ENCODE measurements at places on chromosomes 2 and 18. TPM values are rescaled to one million over a fixed set of nuclear protein-coding genes. Genes with fewer than 3 reads are reported as not detected.

GRCh38 chr18:452816-453215 is 47.7 kb downstream of the COLEC12 start:
- DNase-seq, result no peak

DNA sequence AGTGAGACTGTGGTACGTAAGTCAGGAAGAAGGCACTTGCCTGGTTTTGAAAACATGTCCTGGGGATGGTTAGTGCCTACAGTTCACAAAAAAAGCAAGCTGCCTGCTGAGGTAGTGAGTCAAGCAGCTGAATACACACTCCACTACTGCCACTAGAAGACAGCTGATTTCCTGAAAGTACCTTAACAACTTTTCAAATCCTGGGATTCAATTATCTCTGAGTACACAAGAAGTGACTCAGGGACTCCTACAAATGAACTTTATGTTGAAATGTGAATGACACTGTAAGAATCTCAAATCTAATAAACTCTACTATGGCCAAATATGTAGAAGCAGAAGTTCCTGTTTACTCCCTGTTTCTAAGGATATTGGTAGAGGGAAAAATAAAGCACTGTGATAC is 58.0 kb upstream of the ARL5A start:
- DNase-seq, result no peak

DNA sequence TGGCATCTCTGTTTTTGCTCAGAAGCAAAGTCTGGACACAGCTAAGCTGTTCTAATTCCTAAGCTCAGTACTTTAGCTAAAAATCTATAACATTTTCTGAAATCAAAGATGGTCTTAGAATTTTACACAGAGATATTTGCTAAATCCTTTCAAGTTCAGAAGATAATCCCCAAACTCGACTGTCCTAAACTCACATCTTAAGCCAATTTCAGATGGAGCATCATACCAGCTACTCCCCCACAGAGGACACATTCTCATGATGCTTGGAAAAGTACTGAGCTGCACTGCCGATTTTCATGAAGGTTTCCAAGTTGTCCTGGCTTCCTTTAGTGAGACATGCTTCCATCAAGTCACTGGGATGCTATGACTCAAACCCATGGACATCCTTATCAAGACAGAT is 535.5 kb downstream of the SUCLG1 start:
- no peak for DNase-seq

GRCh38 chr2:190927301-190927700 is 46.7 kb downstream of the GLS start:
- no peak for DNase-seq

- no peak for DNase-seq
These were observed 68.2 kb upstream of the NEDD4L start for GRCh38 chr18:57975805-57976204.

DNA sequence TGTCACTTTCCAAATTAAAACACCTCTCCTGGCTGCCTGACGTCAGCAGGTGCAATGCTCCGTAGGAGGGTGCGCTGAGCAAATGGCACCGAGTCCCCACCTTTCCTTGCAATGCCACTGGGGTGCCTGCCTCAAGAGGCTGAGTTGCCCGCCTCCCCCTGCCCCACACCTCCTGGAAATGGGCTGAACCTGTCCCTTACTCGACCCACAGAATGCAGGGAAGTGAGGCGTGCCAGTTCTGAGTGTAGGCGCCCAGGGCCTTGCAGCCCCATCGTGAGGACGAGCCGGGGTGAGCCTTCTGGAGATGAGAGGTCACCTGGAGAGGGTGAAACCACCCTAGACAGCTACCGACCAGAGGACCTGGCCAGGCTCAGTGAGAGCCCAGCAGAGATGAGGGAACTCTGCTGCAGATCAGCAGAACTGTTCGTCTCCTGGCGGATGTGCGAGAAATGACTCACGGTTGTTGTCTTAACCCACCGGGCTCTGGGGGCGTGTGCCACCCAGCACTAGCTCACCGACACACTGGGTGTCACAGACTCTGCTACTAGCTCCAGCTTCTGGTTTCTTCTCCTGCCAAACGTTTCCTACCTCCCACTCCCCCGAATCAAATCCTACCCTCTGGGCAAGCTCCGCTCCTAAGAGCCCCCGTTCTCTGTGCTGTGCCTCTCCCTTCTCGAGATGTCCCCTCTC is 168.7 kb upstream of the HDAC4 start:
- DNase-seq, result no peak

- no peak for DNase-seq
These were observed 106.9 kb upstream of the THOC1 start for GRCh38 chr18:374721-375168.

Gene VAMP5
- 58.4 TPM for polyA plus RNA-seq

GRCh38 chr2:85711578-85712060 is 17.5 kb downstream of the GNLY start:
- no peak for DNase-seq

- DNase-seq, result no peak
These were observed 204.9 kb downstream of the PID1 start for GRCh38 chr2:229066121-229066715.

- no peak for DNase-seq
These were observed 368.4 kb upstream of the SLC8A1 start for GRCh38 chr2:40820319-40820718.

Gene XDH
- polyA plus RNA-seq, result 0.08 TPM

DNA sequence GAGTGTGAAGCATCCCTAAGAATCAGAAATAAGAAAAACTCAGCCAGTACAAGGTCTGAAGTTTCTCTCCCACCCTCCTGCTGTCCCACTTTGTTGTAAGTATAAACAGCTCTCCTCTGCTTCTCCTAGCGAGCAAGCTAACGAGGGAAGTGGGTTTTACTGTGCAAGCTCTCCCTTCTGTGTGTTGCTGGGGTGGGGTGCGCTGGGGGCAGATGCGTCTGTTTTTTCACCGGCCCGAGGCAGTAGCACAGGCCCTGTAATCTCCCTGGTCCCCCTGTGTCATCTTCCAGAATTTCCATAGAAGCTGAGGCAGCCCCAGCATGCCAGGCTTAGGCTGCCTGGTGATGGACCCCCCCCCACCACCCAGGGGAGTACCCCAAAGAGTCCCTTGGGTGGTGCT is 9.4 kb upstream of the CXCR4 start:
- DNase-seq, result no peak

DNA sequence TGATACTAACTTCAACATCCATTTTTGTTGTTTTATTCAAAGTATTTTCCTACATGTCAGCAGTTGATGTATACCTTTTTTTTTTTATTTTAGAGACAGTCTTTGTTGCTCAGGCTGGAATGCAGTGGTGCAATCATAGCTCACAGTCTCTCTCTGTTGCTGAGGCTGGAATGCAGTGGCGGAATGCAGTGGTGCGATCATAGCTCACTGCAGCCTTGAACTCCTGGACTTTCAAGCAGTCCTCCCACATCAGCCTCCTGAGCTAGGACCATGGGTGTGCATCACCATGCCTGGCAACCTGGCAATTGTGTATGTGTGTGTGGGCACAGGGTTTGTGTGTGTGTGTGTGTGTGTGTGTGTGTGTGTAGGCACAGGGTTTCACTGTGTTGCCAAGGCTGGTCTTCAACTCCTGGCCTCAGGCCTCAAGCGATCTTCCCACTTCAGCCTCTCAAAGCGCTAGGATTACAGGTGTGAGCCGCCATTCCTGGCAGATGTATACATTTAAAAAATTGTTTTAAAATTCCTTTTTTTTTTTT is 24.8 kb downstream of the SANBR start:
- no peak for DNase-seq

DNA sequence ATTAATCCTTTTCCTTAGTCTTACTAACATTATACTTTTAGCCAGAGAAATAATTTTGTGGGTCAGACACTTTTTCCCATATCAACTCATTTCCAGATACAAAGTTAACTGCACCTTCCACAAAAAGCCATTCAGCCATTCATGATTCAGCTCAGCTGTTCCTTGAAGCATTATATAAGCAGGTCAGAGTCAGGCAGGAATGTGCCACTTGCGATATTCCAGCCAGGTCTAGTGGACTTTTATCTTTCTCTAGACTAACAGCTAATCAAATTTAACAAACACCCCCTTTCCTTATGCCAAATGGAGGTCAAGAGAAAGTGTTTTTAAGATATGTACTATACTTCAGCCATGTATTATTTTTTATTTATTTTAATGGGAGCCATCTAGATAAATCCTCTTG is 75.6 kb upstream of the EPB41L3 start:
- no peak for DNase-seq

Gene RTTN
- 15.3 TPM for polyA plus RNA-seq

DNA sequence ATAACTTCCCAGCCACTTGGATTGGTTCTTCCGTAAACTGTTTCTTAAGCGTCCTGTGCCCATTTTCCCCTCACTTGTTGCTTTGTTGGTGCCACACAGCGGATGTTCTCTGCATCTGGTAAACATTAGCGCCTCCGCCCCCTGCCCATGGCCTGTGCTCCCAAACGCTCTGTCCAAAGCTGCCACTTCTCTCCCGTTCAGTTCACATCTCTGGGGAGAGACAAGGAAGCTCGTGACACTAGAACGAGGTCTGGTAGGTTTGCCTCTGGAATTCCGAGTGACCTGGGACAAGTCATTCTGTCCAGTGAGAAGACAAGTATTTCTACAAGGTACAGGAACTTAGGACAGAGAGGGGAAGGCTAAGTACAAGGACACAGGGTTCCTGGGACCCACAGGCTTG is 9.4 kb downstream of the COPS9 start:
- no peak for DNase-seq

Gene SULT1C4
- polyA plus RNA-seq, result 69.8 TPM

GRCh38 chr18:33901894-33902512 is 322.7 kb downstream of the NOL4 start:
- DNase-seq, result no peak

DNA sequence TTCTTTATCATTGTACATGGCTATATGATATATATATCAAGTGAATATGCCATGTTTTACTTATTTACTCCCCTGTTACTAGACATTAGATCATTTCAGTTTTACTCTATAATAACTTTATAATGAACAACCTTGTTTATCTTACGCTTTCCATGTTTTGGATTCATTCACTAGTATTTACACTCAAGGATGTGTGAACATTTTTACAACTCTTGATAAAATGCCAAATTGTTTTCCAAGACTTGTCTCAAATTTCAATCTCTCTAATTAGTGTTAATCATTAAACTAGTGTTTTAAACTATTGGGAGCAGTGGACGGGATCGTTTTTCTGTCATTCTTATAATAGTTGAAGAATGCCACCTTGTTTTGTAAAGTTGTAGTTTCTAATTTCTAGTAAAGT is 51.5 kb upstream of the B3GNT7 start:
- DNase-seq, result no peak

Gene ANKRD30BL
- polyA plus RNA-seq, result 0.84 TPM

Gene MEIS1
- 167 TPM for polyA plus RNA-seq

GRCh38 chr18:55510809-55511208 is 77.2 kb downstream of the TCF4 start:
- DNase-seq, result peak; percentile 46

DNA sequence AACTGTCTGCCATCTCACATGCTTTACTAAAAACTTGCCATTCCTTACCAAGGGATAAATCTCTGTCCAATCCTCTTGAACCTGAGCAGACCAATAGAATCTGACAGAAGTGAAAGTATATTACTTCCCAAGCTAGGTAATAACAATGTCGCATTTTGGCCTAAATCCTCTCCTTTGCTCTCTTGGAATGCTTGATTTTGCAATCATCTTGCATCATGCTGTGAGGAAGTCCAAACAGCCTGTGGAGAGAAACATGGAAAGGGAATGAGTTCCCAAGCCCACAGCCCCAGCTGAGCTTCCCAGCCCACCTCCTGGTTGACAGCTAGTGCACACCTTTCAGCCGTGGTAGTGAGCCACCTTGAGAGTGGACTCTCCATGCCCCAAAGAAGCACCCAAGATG is 540.6 kb downstream of the STK39 start:
- DNase-seq, result peak; percentile 14

- peak; percentile 68 for DNase-seq
These were observed 131.4 kb upstream of the SLC1A4 start for GRCh38 chr2:64857581-64858471.

Gene CCT7
- polyA plus RNA-seq, result 211 TPM

GRCh38 chr2:122805346-122805745 is 1049.9 kb downstream of the TSN start:
- no peak for DNase-seq

DNA sequence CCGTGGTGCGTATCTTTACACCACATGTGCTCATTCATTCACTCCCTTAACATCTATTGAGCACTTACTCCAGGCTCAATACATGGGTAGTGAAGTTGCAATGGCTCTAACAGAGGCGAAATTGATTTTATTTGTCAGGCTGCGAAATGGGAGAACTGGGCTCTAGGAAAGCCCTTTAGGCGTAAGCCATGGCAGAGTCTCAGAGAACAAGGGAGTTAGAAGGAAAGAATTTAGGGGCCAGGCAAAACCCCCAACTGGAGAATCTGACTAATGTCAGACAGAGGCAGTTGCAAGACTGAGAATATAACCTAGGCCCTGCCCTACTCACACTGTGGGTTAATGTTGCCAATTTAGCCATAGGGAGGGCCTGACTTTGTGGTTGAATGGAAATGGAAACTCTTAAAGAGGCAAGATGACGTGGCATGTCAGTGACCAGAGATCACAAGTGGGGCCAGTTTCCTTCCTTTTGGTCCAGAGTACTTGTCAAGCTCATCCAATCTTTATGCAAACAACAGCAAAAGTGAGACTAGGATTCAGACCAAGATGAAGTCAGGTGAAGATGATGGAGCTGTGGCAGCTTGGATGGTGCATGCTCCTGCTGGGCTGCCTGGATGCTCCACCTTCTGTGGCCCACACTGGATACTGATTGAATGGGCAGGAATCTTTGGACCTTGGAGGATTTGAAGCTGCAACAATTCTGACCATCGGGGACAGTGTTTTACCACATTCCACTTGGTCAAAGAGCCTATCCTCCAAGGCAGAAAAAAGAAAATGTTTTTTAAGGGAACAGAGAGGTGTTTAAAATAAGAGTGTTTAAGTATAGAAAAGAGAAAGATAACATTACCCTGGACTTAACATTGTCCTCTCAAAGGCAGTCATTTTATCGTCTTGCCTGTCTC is 92.2 kb downstream of the CAPN13 start:
- DNase-seq, result no peak

Gene CLHC1
- 27.4 TPM for polyA plus RNA-seq

- no peak for DNase-seq
These were observed 165.3 kb downstream of the SNTG2 start for GRCh38 chr2:1115843-1116539.

DNA sequence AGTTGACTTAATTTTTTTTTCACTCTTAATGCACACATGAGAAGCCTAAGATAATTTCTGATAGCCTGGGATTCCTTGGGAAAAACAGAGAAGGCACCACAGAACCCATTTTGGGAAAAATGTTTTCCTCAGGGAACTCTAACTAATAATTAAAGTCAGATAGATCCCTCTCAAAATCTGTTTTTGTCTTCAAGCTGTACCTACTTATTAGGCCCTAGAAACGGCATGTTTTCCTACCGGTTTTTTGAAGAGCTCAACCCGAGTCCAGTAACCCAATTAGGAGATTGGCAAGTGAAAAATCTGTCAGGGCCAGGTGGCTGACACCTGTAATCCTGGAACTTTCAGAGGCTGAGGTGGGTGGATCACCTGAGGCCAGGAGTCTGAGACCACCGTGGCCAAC is 16.1 kb upstream of the PDK1 start:
- no peak for DNase-seq

Gene STPG4
- polyA plus RNA-seq, result 0.73 TPM
